ENCODE measurements at places on chromosomes 12 and 14. TPM values are rescaled to one million over a fixed set of nuclear protein-coding genes. Genes with fewer than 3 reads are reported as not detected.

DCP1B gene
- total RNA-seq: 19.3 TPM

- DNase-seq: no peak
- no peaks in the 10 kb centered on the region for H3K36me3 ChIP-seq
- H3K27ac ChIP-seq: no peak overlapping the region
- no peak overlapping the region for H3K4me3 ChIP-seq
- H3K27me3 ChIP-seq: peaks cover 4% of the 10 kb centered on the region
Observed at GRCh38 chr12:51905471-51906429, 1.6 kb upstream of the ACVRL1 start.

GRCh38 chr14:74293606-74294005, 9.1 kb downstream of the ABCD4 start:
- no peaks in the 10 kb centered on the region for H3K4me1 ChIP-seq
- no peak overlapping the region for H3K4me3 ChIP-seq
- peaks cover 6% of the 10 kb centered on the region for H3K36me3 ChIP-seq
- no peak overlapping the region for H3K27ac ChIP-seq
- H3K27me3 ChIP-seq: no peaks in the 10 kb centered on the region
- no peak for DNase-seq

DNA sequence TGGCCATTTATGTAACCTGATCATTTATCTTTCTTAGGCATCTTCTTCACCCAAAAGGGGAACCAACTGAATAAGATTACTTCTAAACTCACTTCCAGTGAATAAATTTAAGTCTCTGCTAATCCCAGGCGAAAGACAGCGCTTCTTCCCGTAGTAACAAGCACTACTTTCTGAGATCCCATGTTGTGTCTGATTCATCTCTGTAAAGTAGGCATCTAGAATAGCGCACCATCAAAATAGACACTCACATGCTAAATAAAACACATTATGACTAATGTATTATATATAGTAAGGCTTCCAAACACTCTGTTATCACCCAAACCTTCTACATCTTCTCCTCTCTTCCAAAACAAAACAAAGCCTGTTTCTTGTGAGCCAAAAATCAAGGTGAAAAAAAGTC, 15.1 kb downstream of the GTF2A1 start:
- no peak overlapping the region for H3K4me3 ChIP-seq
- H3K27me3 ChIP-seq: no peaks in the 10 kb centered on the region

DNA sequence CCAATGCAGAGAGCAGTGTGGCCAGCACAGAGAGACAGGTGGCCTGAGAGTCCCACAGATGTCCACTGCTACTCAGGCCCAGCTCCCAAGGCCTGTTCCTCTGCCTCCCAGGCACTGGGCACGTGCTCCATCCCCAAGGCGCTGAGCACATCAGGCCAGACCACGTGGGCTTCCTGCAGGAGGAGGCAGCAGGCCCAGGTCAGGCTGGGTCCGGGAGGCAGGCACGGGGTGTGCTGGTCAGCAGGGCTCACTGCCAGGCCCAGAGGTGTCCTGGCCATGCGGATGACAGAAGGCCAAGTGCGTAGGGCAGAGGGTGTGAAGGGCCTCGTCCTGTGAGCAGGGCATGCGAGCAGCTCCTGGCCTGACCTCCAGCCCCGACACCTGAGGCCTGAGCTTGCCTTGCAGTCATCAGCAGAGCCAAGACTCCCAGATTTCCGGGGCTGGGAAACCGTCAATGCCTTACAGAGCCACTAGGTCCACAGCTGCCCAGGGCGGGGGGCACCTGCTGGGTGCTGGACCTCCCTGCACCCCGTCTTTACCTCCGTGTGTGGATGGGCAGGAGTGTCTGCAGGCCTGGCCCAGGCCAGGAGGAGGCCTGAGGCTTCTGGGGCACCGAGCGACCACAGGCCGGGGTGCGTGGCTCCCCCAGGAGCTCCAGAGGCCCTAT, 14.9 kb downstream of the TRMT61A start:
- H3K4me1 ChIP-seq: no peaks in the 10 kb centered on the region
- no peak for DNase-seq
- H3K36me3 ChIP-seq: no peaks in the 10 kb centered on the region
- H3K27ac ChIP-seq: no peak overlapping the region

DNA sequence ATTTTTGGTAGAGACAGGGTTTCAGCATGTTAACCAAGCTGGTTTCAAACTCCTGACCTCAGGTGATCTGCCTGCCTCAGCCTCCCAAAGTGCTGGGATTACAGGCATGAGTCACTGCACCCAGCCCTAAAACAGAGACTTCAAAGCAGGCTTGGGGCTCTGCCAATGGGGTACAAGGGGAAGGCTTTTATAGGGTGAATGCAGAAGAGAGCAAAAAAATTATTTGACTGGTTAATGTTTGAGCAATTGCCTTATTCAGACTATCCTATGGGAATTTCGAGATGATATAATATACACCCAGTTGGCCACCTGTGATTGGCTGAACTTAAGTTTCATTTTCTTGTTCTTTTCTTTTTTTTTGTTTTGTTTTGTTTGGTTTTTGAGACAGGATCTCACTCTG, 31.5 kb upstream of the ACTN1 start:
- H3K27ac ChIP-seq: no peak overlapping the region
- no peaks in the 10 kb centered on the region for H3K4me1 ChIP-seq
- no peak overlapping the region for H3K4me3 ChIP-seq
- no peaks in the 10 kb centered on the region for H3K27me3 ChIP-seq
- H3K36me3 ChIP-seq: no peaks in the 10 kb centered on the region
- no peak for DNase-seq

DNA sequence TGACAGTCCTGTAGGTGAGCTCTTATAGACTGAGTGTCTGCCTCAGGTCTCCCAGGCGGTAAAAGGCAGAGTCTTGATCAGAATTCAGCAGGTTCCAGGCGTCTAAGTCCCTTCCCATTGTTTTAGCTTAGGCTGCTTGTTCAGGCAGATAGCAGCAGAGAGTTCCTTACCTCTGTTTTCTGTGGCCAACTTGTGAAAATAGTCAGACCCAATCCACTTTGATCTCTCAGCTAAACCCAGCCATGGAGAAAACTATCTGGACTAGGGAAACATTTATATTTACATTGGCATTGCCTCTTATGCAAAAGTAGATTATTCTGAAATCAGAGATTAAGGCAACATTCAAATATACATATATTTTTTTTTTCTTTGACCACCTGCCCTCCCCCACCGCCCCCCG, 21.4 kb downstream of the CCDC62 start:
- no peak for DNase-seq
- no peaks in the 10 kb centered on the region for H3K27me3 ChIP-seq
- no peak overlapping the region for H3K4me3 ChIP-seq
- H3K36me3 ChIP-seq: no peaks in the 10 kb centered on the region
- H3K4me1 ChIP-seq: no peaks in the 10 kb centered on the region

- no peaks in the 10 kb centered on the region for H3K4me1 ChIP-seq
- H3K36me3 ChIP-seq: no peaks in the 10 kb centered on the region
- no peak for DNase-seq
- H3K27ac ChIP-seq: no peak overlapping the region
- H3K4me3 ChIP-seq: no peak overlapping the region
Observed at GRCh38 chr12:106280106-106280505, 22.4 kb upstream of the TCP11L2 start.

GRCh38 chr12:109491671-109492070, 14.2 kb downstream of the UBE3B start:
- no peaks in the 10 kb centered on the region for H3K27me3 ChIP-seq
- no peak overlapping the region for H3K4me3 ChIP-seq
- no peaks in the 10 kb centered on the region for H3K4me1 ChIP-seq
- H3K27ac ChIP-seq: no peak overlapping the region
